NCI-H2081 treated with DMSO at 0.1 percent for 48 hours (cell line): ENCODE measurements at places on chromosomes 1 and 21.
A peak's percentile ranks its signal among the peaks of the same experiment; 100 is the strongest.

- DNase-seq, result no peak
Measured at GRCh38 chr1:185159966-185160365, 3.0 kb downstream of the SWT1 start.

- DNase-seq, result no peak
Measured at GRCh38 chr1:51172811-51173210, 63.3 kb upstream of the RNF11 start.

GRCh38 chr21:46081022-46081861 lies 16.7 kb upstream of the COL6A2 start:
- DNase-seq, result no peak

GRCh38 chr1:207565546-207566468 lies 69.8 kb downstream of the CR1 start:
- DNase-seq, result no peak

GRCh38 chr1:183600136-183600535 lies 9.9 kb upstream of the NCF2 start:
- no peak for DNase-seq

DNA sequence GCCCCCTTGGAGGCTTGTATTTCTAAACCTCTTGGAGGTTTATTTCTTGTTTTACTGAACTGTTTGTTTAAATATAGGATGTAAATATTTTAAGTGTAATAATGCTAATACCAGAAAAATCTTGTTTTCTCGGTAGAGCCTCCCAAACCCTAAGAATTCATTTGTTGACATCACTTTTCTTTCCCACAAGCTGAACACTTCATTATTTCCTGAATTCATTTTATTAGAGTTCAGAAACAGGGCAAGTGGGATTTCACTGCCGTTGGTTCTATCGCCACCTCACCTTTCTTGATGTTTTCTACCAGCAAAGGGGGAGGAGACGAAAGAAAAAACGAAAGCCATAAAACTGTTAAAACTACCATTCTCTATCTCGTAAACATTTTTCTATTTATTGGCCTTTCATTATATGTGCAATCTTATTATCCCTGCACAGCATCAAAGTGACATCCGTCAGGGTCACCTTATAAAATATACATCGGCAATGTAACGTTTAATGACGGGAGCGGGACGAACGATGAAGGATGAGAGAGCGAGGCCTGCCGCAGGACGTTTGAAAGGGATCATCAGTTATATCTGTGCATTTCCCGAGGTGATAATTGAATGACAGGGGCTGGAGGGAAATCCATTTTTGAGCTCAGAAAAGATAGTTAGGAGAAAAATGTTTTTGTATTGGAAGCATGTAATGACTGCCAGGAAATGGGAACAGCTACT lies 59.5 kb downstream of the SLC45A1 start:
- DNase-seq, result no peak

- DNase-seq, result peak; percentile 74
Measured at GRCh38 chr1:204108312-204109141, 35.6 kb downstream of the SOX13 start.

GRCh38 chr21:22925032-22925431 lies 1926.8 kb downstream of the NCAM2 start:
- no peak for DNase-seq

GRCh38 chr1:207172321-207172720 lies 68.3 kb downstream of the C4BPA start:
- DNase-seq, result no peak

DNA sequence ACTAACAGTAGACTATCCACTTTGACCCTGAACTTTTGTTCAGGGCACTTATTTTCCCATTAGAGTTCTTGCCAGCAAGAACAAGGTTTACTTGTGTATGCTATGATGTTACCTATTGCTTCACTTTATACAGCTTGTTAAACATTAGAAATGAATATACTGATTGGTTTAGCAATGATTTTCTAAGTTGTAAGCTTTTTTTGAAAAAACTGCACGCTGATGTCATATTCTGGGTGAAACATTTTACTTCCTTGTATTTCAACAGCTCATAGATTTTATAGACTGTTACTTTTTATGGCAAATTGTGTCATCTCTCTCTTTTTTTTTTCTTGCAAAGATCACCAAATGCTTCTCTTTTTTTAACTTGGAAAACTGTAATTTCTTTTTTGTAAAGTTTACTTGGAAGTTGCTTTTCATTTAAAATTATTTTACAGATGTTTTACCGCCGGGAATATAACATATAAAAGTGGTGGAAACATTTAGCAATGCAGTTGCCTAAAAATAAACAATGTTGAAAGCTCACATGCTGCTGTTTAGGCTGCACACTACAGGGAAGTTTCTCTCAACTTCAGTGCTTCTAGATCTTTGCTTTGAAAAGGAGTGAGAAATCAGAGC lies 215.3 kb upstream of the NFIA start:
- DNase-seq, result no peak

GRCh38 chr1:34747638-34747941 lies 7.3 kb upstream of the GJB5 start:
- no peak for DNase-seq

DNA sequence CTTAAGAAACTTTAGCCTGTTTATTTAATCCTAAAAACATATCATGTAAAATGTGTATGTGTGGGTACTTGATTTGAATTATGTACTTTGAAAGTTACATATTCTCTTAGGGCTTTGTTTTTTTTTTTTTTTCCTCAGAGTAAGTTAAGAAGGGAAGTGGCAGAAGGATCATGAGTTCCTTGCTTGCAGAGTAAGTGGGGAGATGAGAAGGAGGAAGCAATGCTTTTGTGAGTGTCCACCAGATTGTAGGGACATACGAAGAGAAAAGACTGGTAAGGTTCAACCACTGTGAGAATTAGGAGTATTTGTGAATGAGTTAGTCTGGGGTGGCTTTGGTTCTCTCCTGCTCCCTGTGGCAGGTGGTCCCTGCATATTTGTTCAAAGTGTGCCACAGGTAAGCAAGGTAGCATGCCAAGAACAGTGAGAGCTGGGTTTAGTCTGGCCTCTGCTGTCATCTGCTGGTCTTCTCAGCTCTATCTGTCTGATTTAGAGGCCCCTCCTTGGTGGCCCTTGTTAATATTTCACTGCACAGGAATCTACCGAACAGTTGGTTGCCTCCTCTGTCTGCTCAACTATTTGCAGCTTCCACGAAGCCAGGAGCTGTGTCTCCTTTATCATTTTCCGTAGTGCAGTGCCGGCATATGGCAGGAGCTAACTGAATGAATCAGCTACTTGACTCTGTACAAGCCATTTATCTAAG lies 9.5 kb downstream of the DNM3 start:
- DNase-seq, result no peak

GRCh38 chr1:115320377-115320776 lies 17.7 kb downstream of the NGF start:
- no peak for DNase-seq

DNA sequence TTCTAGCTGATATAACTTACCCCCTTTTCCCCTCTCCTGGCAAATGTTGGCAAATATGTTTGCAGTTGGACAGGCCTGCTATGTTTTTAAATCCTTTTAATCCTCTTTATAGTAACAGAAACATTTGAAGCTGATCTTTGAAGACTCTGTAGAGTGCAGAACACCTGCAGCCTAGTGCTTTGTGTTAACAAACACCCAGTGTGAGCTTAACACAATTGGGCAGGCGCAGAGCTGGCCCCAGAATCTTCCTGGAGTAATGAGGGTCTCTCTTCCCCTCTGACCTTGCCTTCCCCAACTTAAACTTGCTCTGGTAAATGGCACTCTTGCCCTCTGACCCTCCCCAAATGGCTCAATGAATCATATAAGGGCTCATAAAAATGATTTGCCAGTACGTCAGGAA lies 247.9 kb upstream of the LYPLAL1 start:
- DNase-seq, result no peak

DNA sequence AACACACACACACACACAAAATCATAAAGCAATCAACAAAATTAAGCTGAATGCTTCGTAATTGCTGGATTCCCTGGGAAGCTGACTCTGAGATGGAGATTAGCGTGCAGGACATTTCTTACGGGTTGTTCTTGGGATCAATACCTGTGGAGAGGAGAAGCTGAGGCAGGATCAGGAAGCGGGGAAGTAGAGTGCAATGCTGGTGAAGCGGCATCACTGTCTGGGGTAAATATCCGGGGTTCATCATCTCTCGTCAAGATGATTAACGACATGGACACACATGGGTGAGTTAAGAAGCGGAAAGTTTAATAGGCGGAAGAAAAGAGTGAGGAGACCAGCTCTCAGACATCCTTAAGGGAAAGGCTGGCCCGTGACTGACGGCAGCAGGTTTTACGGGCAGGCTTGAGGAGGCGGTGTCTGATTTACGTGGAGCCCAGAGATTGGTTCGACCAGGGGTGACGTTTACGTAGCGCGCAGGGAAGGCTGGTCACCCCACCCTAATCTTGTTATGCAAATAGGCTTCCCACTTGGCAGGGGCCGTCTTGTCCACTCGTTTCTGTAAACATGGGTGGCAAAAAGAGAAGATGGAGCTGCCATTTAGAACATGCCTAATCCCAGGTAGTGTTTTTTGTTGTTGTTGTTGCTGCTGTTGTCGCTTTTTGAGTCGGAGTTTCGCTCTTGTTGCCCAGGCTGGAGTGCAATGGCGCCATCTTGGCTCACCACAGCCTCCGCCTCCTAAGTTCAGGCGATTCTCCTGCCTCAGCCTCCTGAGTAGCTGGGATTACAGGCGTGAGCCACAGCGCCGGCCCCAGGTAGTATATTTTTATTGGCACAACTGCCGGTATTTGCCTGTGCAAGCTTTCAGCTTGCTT lies 135.6 kb upstream of the KCNJ15 start:
- DNase-seq, result no peak

DNA sequence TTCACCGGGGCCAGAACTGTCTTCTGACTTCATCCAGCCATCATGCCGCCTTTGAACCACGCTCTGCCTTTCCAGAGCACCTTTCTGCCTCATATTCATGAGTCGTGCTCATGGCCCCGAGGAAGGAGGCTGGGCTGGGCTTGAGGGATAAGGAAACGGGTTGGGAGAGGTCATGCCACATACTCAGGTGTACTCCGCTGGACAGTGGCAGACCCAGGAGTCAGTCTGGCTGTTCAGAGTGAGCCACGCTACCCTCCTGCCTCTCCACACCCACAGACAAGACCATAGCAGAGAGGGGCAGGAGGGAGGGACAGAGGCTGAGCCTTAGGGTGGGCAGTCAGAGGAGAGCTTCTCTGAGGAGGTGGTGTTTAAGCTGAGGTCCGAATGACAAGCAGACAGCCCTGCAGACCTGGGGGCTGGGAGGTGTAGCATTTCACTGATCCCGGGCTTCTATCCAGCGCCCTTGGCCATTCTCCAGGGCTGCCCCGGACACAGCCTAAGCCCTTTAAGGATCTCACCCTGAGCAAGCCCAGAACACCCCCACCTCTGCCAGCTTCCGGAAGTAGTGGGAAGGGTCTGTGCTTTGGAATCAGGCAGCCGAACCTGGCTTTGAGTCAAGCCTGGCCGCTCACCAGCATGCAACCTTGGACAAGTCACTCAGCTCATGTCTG lies 102.3 kb downstream of the LACTBL1 start:
- no peak for DNase-seq

- no peak for DNase-seq
Measured at GRCh38 chr1:174726167-174726879, 273.4 kb upstream of the CACYBP start.

- DNase-seq, result no peak
Measured at GRCh38 chr1:171346881-171347280, 32.9 kb downstream of the FMO4 start.

- no peak for DNase-seq
Measured at GRCh38 chr1:52693843-52694242, 4.3 kb downstream of the COA7 start.

DNA sequence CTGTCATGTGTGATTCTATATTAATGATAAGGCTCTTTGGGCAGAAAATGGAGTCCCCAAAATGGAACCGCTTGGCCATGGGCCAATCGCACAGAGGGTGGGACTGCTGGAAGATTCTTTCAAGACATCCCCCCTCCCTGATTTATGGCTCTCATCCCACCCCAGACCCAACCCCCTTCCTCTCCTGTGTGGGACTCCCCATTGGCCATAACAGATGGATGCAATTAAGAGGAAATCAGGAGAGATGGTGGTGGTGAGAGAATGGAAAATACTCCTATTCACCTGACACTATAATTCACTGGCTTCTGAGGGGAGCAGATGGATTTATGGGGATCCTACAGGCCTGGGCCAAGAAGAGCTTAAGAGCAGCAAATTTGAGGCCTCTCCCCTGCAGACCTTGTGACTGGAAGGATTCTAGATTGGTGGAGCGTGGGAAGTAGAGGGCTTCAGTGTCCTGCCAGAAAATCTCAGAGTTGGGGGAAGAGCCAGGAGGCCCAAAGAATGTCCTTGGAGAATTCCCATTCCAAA lies 1.7 kb downstream of the IGFN1 start:
- DNase-seq, result no peak

- no peak for DNase-seq
Measured at GRCh38 chr1:115092175-115092574, 2.9 kb upstream of the TSPAN2 start.

- DNase-seq, result no peak
Measured at GRCh38 chr1:245875581-245876261, 631.4 kb downstream of the SMYD3 start.

GRCh38 chr1:178941849-178942248 lies 71.0 kb upstream of the ANGPTL1 start:
- DNase-seq, result no peak

GRCh38 chr1:1347663-1348419 lies 1.4 kb downstream of the DVL1 start:
- no peak for DNase-seq

GRCh38 chr1:164760569-164760968 lies 201.6 kb downstream of the PBX1 start:
- no peak for DNase-seq

DNA sequence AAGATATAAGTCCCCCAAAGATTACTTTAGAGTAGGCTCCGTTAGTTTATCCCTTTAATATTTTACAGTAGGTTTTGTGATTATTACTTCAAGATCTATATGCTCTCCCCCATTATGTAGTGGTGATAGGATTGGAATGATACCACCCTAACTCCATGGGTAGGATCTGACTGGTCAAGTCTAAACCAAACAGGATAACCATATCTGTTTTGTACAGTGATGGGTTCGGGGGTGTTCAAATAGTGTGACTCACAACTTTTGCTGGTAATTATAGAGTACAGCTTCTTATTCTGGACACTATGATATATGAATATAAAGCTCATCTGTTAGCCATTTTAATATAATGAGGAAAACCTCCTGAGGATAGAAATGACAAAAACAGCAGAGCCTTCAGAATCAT lies 85.8 kb upstream of the GFI1 start:
- no peak for DNase-seq

GRCh38 chr1:171585715-171586114 lies 36.3 kb upstream of the MYOCOS start:
- DNase-seq, result no peak

DNA sequence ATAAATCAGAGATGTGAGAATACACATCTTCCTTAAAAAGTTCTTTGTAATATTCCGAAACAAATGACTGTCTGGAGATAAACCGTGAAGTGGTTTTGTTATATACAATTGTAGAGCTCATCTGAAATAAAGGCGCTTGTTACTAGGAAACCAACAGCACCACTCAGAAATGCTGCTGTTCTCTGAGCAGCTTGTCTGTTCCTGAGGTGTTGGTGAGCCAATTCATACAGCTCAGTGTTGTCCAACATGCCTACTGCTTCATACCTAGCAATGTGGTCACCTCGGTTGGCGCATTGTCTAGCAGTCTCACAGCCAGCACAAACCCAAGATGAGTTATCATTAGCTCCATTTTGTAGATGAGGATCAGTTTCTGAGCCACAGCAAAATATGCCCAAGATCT lies 44.4 kb downstream of the GFI1 start:
- no peak for DNase-seq
